HuH-7 (cell line): ENCODE measurements at places on chromosomes 3 and 15.

- DNase-seq = no peak
Measured at GRCh38 chr3:72331076-72331475, 517.2 kb downstream of the SHQ1 start.

GRCh38 chr3:149415484-149415883, 38.0 kb upstream of the TM4SF1 start:
- DNase-seq = no peak

GRCh38 chr15:63157891-63158431, 684 bp upstream of the RPS27L start:
- peak; percentile 54 for DNase-seq

- DNase-seq = no peak
Measured at GRCh38 chr3:128242818-128243601, 89.7 kb downstream of the EEFSEC start.

GRCh38 chr15:74616366-74616939, 817 bp downstream of the CLK3 start:
- DNase-seq = peak; percentile 60

GRCh38 chr3:98331329-98331728, 22.3 kb upstream of the OR5K4 start:
- DNase-seq = no peak

- DNase-seq = no peak
Measured at GRCh38 chr15:84773716-84774115, 25.3 kb downstream of the ZNF592 start.

- DNase-seq = no peak
Measured at GRCh38 chr3:194312743-194313281, 38.3 kb downstream of the CPN2 start.

GRCh38 chr15:34314491-34315490, 22.8 kb downstream of the SLC12A6 start:
- DNase-seq = no peak

DNA sequence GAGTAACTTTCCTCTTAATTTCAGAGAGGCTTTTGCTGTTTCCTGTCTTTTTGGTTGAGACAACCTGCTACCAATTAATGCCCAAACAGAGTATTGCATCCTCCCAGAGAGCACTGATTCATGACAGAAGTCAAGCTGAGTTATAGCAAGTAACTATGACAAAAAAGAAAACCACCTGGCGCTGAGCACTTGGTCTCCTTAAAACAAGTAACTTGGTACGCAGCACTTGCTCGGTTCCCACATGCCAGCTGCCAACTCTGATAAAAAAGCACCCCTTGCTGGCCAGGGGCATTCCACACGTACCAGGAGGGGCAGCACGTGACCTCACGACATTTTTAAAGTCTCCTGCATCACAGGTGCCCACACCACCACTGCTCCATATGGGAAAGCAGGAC, 13.5 kb upstream of the MYO5C start:
- DNase-seq = no peak

GRCh38 chr3:2706144-2706835, 403.9 kb downstream of the IL5RA start:
- DNase-seq = no peak

DNA sequence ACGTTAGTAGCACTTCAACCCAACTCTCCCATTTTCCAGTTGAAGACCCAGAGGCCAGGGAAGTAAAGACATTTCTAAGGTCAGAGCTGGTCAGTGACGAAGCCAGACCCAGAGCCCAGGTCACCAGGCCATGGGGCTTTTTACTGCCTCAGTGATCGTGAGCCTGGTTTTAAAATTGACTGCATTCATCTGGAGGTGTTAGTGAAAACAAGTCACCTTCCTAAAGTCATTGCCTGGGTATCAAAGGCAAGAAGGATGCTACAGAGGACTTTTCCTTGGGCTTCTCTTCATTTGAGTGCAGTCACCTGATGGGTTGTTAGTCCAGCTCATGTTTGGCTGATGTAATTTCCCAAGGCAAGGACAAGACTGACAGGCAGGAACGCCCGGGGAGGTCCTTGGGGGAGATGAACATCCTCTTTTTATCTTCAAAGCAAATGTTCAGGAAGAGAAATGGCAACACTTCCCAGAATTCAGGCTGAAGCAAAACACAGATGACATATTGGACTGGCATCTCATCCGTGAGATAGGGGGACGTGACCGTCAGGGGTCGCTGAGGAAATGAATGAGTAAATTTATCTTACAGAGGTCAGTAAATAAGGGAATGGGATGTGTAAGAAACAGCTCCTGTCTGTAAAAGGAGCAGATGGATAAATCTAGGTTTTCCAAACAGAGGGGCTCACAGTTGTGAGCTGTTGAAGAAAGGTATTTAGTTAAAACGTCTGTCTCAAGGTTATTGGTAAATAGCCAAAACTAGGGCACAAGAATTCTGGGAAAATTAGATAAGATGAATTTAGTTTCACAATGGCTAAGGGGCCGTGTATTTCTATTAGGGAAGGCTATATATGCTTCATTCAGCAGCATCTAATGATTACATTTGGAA, 201.2 kb downstream of the OPA1 start:
- no peak for DNase-seq

- DNase-seq = no peak
Measured at GRCh38 chr3:180934638-180935037, 22.2 kb downstream of the FXR1 start.
